Frontal cortex (tissue), 4 donors: ENCODE measurements at places on chromosomes 2 and 18.
A peak's percentile ranks its signal among the peaks of the same experiment; 100 is the strongest.

DNA sequence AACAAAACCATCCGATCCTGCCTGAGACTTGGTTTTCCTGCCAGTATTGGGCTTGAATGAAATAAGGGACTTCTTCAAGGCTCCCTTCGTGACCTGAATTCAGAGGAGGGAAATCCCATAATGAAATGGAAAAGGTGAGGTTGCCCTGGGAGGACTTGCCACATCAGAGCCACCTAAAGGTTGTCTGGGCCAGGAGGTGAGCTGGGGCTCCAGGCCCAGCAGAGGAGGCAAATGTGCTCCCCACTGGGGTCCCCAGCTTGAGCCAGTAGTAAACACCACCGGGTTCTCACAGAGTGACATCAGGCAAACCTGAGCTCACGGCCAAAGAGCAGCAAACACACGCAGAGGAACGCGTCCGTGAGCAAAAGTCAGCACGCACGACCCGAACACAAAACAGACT, 28.6 kb upstream of the CTDP1 start:
- DNase-seq: no peak

DNA sequence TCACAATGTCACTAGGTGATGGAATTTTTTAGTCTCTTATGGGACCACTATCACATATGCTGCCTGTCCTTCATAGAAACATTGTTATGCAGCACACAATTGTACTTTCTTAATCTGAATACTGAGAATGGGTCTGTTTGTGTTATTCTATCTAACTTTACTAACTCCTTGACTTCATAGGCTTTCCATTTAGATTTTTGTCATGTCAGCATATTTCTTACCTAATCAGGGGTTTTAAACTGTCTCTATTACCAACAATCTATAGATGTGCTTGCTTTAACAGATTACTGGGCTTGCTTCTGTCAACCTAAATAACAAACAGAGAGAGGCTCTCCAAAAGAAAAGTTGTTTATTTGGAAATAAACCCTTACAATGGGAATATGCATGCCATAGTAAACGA, 289.6 kb upstream of the ZNF804A start:
- no peak for DNase-seq

DNA sequence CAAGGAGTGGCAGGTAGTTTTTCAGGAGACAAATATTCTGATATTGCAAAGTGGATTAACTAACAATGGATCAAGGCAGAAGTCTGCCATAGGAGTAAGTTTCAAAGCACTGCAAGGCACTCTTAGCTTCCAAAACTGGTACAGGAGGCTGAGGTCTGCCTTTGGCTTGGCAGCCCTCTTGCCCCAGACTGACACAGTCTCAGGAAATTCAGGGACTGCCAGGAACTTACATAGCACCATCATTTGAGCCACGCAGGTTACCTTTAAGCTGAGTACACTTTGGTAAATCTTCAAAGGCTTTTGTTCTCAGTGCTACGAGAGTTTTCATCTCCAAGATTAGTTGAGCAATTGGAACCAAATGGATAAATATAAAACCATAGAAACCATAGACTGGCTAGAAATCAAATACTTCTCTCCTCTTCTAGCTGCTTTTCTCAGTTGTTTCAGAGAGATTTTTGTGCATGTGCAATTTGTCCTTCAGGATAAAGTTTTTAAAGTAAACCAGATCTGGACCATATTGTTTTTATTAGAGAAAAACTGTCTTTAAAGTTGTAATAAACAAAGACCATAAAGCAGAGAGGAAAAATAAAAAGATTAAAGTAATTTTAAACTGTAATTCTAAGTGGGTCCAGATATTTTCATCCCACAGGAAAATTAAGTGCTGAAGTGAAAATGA, 18.8 kb downstream of the ANKRD29 start:
- DNase-seq: no peak

GRCh38 chr2:138670734-138671133, 109.5 kb downstream of the NXPH2 start:
- DNase-seq: no peak

DNA sequence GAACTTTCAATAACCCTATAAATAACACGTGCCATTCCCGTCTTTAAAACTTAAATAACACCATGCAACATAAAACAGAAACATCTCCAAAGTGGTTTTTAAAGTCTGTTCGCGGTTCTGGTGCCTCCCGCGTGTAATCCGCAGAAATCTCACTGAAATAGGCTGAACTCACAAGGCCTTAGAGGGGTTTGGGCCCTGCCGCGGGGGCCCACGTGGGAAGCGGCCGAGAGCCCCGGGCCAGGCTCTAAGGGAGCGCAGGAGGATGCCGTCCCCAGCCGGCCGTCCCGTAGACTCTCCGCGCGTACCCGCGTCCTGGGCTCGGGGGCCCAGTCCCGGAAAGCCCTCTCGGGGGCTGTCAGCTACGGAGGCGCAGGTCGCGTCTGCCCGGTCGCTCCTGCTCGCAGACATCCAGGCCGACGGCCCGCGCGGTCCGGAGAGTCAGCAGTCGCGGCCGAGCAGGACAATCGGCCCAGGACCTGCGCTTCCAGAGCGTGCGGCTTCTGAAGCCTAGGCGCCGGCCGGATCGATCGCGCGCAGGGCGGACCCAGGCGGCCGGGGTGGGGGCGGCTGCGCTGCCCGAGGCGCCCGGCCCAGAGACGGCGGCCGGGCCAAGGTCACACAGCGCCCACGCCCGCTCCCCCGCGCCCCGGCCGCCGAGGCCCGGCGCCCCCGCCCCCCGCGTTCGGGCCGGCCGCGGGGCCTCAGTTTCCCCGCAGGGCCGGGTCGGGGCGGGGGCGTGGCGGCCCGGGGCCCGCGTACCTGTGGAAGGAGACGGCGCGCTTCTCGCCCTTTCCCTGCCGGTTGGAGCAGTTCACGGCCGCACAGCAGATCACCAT, 558 bp downstream of the THAP4 start:
- peak; percentile 56 for DNase-seq

DNA sequence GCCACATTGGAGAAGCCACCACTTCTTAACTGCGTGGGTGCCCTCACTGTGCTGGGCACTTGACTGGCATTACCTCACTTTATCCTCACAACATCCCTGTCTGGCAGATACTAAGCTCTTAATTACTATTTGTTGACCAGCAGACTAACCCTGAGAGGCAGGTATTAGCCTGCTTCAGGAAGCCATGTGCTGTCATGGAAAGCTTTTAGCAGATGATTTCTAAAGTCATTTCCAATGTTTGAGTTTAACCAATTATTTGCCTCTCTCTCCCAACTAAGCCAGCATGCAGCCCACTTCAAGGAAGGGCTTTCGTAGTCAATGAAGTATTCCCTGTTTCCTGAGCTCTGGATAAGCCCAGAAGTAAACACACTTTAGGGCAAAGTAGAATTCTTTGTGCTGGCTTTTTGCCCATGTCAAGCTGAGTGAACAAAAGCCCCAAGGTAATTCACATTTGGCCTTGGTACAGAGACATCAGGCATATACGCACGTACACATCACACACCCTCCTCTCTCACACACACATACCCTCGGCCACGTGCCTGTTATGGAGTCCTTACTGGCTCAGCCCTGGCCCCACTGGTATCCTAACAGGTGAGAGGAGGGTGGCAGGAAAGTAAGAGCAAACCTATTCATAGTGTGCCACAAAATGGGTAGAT, 108.6 kb downstream of the C1D start:
- DNase-seq: no peak

GRCh38 chr2:191637182-191638078, 40.5 kb upstream of the NABP1 start:
- DNase-seq: no peak

DNA sequence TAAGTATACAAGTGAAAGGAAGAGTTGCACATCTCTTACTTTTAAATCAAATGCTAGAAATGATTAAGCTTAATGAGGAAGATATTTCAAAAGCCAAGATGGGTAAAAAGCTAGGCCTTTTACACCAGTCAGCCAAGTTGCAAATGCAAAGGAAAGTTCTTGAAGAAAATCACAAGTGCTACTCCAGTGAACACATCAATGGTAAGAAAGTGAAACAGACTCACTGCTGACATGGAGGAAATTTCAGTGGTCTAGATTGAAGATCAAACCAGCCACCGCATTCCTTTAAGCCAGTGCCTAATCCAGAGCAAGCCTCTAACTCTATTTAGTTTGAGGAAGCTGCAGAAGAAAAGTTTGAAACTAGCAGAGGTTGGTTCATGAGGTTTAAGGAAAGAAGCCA, 79.1 kb downstream of the RBBP8 start:
- no peak for DNase-seq

GRCh38 chr2:20327370-20327769, 23.3 kb downstream of the PUM2 start:
- DNase-seq: no peak

- no peak for DNase-seq
Observed at GRCh38 chr2:235421618-235422017, 72.2 kb upstream of the AGAP1 start.

- DNase-seq: no peak
Observed at GRCh38 chr18:35501369-35501768, 3.6 kb upstream of the INO80C start.

DNA sequence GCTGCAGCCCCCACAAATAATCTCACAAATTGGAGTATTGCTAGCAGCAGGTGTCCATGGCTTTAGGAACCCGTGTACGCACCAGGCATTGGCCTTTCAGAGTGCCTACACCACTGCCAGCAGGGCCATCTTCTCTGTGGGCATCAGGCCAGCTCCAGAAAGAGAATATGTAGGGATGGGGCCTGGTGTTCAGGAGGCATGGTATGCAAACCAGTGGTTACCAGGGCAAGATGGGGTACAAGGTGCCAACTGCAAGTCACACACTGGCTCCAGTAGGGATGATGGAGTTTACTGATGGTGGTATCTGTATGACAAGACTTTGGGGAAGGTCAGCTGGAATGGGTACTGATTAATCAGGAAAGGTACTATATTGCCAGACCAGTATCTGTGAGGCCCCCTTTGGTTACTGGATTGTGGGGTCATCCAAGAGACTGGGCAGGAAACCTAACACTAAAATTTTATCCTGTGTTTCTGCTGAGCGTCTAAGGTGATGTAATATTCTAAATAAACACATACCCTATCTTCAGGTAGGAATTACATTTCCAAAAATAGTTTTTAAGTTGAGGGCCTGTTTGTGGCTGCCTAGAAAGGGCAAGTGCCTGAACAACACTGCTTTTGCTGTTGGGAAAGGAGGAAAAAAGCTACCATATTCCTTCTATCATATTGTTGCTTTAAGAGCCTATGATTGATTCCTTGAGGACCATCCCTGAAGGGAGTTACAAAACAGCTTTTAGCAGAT, 9.0 kb downstream of the CNOT9 start:
- DNase-seq: no peak

GRCh38 chr18:14945984-14946383, 198.0 kb downstream of the ANKRD30B start:
- no peak for DNase-seq

DNA sequence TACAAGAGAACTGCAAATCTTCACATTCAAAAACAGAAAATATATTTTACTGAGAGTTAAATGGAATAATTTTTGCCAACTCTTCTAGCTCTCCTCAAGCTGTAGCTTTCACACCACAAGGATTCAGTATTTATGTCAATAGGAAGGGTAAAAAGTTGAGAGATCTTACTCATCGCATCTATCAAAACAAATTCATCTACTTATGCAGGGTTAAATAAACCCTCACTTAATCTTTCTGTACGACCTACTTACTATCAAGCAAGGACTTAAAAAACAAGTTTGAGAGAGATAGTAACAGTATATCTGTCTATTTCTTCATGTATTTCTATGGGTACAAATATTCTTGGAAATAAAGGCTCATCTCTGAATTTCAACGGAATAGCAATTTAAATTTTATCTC, 35.5 kb downstream of the SIGLEC15 start:
- no peak for DNase-seq

DNA sequence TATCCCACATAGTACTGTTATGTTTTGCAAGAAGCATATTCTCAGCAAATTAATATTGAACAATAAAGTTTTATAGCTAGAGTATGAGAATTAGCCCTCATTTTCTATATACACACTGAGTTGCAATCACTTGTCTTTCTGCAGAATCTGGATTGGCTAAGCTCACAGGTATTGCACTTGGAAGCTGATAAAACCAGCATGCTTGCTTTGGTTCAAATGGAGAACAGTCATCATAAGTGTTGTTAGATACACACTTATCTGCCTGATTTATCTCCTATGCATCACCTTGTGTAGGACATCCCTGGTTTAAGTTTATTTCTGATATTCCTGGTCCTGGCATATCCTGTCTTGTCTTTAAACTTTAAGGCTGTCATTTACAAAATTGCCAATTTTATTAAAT, 38.0 kb upstream of the CYP20A1 start:
- no peak for DNase-seq

- DNase-seq: no peak
Observed at GRCh38 chr2:68796295-68796905, 61.8 kb downstream of the ARHGAP25 start.

GRCh38 chr2:46303822-46304221, 6.6 kb downstream of the EPAS1 start:
- no peak for DNase-seq

DNA sequence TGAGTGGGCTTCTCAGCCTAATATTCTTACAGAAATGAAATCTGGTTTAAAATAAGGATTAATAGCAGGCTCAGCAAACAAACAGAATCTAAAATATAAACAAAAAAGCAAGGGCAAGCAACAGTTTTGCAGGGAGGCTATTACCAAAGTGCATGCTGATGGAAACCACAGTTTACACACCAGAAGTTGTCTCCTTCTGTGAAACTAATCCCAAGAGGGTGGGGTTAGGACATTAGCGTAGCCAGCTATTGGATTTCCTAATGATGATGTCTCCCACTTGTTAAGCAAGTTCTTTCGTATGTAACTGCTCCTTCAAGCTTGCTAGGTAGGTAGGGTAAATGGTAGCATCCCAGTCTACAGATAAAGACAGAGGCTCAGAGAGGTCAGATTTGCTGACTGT, 65.0 kb upstream of the TSPYL6 start:
- DNase-seq: no peak

- no peak for DNase-seq
Observed at GRCh38 chr2:40445467-40445866, 6.4 kb downstream of the SLC8A1 start.
